Left colon (tissue), 2 donors: ENCODE measurements at places on chromosomes 12 and 14.

DNA sequence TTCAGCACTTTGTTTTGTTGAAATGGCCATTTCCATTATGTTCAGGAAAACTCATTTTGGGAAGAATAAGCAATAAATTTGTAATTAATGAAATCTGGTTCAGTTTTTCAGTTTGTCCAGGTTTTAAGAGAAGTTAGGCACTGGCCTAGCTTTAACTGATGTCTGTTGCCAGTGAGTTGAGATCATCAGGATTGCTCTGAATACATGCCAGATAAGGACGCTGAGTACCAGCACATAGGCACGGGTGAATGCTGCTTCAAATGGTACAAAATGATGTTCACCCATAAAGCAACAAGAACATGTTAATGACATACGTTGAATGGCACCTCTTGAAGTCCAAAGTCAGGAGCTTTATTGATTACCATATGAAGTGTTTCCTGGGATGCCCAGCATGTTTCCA is 46.5 kb downstream of the PIWIL1 start:
- DNase-seq = no peak

GRCh38 chr12:102797528-102797927 is 119.5 kb downstream of the PAH start:
- no peak for DNase-seq

DNA sequence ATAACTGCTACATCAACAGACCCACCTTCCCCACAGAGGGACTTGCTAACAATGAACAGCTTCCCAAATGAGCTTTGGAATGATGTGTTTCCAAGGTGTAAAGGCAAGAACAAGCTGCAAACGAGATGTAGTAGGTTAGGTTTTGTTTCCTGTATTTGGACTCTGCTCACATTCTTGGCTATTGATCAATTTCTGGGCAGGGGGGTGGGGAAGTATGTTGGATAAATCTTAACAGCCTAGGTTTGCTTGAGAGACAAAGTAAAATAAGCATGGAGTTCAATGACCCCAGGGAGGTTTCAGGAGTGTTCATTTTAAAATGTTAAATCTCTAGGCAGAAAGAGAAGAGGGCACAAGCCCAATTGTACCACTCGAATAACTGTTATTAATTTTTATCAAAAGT is 146.6 kb downstream of the DPY19L2 start:
- no peak for DNase-seq

GRCh38 chr12:49928471-49928870 is 22.1 kb upstream of the AQP2 start:
- no peak for DNase-seq

GRCh38 chr12:131915823-131916222 is 13.3 kb upstream of the PUS1 start:
- DNase-seq = no peak
